ENCODE measurements at places on chromosomes 3 and 15.

- DNase-seq, result no peak
Observed at GRCh38 chr3:16084887-16085286, 89.6 kb upstream of the GALNT15 start.

DNA sequence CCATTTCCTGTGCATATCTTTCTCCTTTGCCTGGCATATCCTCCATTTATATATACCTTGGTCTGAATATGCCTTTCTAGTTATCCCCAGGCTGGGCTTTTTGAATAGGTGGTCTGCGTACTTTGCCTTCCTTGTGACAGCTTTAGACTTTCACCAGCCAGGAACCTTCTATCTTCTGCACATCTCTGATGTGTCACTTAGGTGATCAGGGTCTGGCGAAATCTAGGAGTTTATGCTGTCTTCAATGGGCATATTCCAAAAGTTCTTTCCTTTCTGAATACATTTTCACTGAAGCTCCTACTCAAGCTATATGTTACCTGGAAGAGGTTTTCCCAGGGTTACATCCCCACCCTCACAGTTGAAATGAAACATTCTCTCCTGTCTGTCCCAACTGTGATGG, 27.8 kb upstream of the ST3GAL6 start:
- DNase-seq, result no peak

- no peak for DNase-seq
Observed at GRCh38 chr15:66288551-66289185, 4.7 kb upstream of the DIS3L start.

GRCh38 chr15:92166029-92166428, 227.7 kb upstream of the ST8SIA2 start:
- DNase-seq, result no peak

DNA sequence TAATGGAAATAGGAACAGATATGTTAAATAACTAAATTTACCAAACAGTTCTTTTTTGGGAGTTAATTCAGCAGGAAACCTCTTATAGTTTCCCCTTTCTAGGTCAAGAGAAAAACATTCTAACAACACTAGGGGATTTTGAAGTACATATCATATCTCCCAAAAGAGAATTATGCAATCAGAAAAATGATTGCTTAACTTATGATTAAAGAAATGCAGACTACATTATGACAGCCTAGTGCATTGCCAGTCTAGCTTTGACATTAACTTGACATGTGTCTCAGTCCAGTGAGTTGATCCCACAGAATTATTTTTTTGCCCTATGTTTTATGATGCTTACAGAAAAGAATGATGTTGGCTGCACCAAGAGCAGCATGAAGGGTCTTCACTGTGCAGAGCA, 31.7 kb upstream of the NPHP3 start:
- no peak for DNase-seq

GRCh38 chr15:28099555-28100140, 533 bp upstream of the OCA2 start:
- DNase-seq, result no peak
